ENCODE measurements at places on chromosomes 11 and 22.

GRCh38 chr11:17385492-17385891, 3.0 kb downstream of the KCNJ11 start:
- no peak overlapping the region for H3K27ac ChIP-seq
- H3K36me3 ChIP-seq = peaks cover 18% of the 10 kb centered on the region
- peak overlapping the region; percentile 54 for H3K4me3 ChIP-seq
- DNase-seq = no peak
- H3K27me3 ChIP-seq = peaks cover 15% of the 10 kb centered on the region

DNA sequence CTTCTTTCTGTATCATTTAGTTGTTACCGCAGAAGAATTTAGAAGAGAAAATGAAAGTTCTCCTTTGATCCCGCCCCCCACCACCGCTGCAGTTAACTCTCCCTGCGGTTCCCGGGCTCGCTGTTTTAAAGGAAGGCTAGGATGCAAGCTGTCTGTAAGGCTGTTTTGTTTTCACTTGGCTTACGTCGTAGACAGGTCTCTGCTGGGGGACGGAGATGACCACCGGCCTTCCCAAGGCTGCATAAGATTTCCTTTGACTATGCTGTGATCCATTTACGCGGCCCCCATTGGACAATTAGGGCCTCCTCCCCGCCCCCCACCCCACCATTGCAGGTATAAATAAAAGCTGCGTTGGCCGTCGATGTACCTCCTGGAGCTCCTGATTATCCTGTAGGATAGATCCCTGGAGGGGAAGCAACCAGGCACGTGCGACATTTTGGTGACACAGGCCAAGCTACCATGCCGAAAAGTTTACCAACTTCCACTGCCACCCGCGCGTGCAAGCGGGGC, 1.4 kb upstream of the CPT1A start:
- no peaks in the 10 kb centered on the region for H3K36me3 ChIP-seq
- H3K4me3 ChIP-seq = peak overlapping the region; percentile 97
- peaks cover 42% of the 10 kb centered on the region for H3K4me1 ChIP-seq
- DNase-seq = no peak
- H3K27ac ChIP-seq = peak overlapping the region; percentile 92

GRCh38 chr11:112628676-112629075, 332.5 kb upstream of the NCAM1 start:
- H3K4me3 ChIP-seq = no peak overlapping the region
- H3K4me1 ChIP-seq = peaks cover 25% of the 10 kb centered on the region
- H3K27me3 ChIP-seq = peaks cover 13% of the 10 kb centered on the region
- H3K36me3 ChIP-seq = no peaks in the 10 kb centered on the region
- H3K27ac ChIP-seq = no peak overlapping the region

- peaks cover 57% of the 10 kb centered on the region for H3K4me1 ChIP-seq
- peaks cover 61% of the 10 kb centered on the region for H3K36me3 ChIP-seq
- DNase-seq = no peak
- H3K27ac ChIP-seq = peak overlapping the region; percentile 82
Measured at GRCh38 chr11:9733212-9733611, 69.3 kb downstream of the SWAP70 start.

Measured in stimulated activated naive B cell treated with anti-CD40 and anti-IgM and Interleukin-4, amounts not matched to agents 10 μg/mL and 1 μg/mL and 100 μg/mL, for 72 hours (primary cell).